ENCODE measurements at places on chromosomes 6 and 20.

- DNase-seq = peak; percentile 78
Measured at GRCh38 chr6:42929821-42930360, 611 bp downstream of the CNPY3 start.

GRCh38 chr20:21528870-21529269, 15.0 kb upstream of the NKX2-2 start:
- no peak for DNase-seq

- DNase-seq = no peak
Measured at GRCh38 chr6:1240766-1241318, 71.1 kb upstream of the FOXQ1 start.

- DNase-seq = no peak
Measured at GRCh38 chr6:36374194-36374593, 13.3 kb downstream of the ETV7 start.

- peak; percentile 71 for DNase-seq
Measured at GRCh38 chr6:3226481-3227362, 731 bp downstream of the TUBB2B start.

- DNase-seq = no peak
Measured at GRCh38 chr6:108676555-108676954, 115.8 kb downstream of the FOXO3 start.

DNA sequence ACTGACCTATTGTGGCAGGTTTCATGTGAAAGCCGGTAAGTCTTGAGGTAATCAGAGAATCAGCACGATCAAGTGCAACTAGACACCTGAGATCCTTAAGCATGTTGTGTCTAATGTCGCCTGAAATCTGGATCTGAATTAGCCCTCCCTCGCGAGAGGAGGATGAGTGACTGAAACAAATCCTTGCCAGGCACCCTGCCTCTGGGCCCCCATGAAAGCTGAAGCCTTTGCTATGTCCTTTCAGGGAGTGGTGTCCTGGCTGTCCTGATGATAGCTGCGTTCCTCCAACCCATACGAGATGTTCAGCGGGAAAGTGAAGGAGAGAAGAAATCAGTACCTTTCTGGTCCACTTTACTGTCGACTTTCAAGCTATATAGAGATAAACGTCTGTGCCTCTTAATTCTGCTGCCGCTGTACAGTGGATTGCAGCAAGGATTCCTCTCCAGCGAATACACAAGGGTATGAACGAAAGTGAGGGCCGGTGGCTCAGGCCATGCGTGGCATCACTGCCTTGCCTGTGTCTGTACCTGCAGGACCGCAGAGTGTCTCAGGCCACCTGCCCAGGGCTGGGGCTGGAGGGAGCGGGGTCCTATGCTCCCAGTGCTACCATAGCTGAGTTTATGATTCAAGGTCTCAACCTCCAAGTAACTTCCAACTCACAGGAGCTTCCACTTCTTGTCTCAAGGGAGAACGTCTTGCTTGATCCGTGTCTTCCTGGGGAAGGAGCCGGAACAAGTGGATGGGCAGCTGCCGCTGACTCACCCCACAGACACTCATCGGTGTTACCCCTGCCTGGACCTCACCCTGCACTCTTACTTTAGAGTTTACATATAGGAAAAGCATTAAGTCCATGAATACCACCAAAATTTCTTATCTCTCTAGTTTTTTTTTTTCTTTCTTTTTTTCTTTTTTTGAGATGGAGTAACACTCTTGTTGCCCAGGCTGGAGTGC, 12.8 kb downstream of the UNC93A start:
- DNase-seq = no peak

DNA sequence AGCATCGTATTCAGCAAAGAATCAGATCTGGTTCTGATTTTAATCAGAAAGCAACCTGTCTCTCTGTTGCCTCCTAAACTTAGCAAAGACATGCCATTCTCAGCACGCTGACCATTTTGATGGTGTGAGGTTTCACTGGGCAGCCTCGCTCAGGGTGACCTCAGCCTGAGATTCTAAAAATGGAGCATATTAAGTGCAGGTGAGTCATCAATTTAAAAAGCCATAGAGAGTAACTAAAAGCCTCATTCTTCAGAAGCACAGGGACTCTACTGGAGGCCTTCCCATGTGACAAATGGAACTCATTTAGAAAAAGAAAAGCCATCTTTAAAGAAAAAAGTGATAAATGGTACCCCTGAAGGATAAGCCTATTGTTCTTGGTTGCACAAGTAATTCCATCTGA, 91.3 kb downstream of the FILIP1 start:
- DNase-seq = peak; percentile 48

DNA sequence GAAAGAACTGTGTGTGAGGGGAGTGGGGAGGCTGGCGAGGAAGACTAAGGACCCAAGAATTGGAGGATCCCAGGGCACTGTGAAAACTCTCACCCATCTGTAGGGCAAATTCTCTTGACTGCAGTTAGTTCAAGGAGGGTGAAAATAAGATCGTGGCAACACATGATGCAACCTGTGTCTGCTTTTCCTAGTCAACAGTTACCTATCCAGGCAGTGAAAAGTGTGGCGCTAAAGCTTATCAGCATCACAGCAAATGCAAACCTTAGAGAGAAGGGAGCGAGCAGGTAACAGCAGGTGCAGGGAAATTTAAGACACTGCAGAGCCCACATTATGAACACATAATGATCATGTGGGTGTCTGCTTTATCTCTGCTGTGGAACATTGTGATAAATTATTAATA, 97.7 kb upstream of the SGK1 start:
- DNase-seq = no peak

DNA sequence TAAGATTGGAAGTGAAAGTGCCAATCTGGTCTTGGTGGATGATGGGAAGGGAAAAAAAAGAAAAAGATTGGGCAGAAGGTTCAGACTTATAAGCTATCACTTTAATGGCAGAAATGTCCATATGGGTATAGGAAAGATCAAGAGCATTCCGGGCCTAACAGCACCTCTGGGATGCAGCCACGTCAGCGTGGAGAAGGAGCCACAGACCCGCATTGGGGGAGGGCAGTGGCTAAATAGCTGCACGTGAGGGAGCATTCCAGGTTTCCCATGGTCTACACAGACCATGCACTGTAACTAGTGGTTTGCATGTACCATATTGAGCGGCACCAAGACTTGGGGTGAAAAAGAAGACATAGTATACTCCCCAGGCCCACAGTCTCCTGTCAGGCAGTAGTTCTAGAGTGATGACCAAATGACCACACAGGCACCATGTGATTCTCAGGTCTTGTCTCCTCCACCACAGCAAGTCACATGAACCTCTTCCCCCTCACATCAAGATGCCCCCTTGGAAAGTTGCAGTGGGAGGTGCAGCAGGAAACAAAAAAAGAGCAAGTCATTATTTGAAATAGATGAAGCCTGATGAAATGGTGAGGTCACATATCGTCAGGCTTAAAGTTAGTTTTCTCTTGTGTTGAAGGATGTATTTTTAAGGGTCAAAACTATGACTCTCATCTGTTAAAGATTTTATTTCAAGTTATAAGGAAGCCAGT, 94.4 kb upstream of the TNFAIP3 start:
- DNase-seq = no peak

- no peak for DNase-seq
Measured at GRCh38 chr6:154848580-154848979, 115.4 kb downstream of the SCAF8 start.

DNA sequence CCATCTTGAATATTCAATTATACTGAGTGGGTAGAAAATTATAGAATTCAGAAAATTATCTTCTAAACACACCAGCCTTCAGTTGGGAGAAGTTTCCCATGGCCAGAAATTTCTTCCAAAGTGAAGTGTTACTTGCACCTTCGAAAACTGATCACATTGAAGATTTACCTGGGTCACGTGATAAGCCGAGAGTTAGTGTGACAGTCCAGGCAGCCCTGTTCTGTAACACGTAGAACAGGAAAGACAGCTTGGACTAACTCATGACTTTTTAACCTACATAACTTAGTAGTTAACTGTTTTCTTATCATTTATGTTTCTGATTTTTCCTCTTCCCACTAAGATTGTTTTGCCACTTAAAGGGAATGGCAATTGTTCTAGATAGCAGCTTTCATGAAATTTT, 118.3 kb upstream of the MTHFD1L start:
- no peak for DNase-seq

GRCh38 chr6:163335671-163336545, 78.6 kb upstream of the QKI start:
- peak; percentile 84 for DNase-seq

DNA sequence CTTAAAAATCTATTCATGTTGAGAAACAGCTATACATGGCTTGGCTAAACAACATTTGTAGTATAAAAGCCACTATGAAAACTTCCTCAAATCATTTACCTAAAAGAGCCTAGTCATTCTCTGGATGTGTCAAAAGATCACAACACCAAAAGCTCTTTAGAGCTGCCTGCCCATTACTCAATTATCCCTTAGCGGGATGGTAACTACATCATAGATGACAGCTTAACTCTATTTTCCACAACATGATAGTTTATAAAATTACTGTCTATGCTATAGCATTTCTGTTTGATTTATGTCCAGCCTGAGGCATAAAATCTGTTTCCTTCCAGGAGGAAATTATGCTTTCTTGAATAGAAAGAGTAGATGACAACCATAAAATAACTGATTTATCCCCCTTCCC, 777.6 kb upstream of the HS3ST5 start:
- DNase-seq = no peak

GRCh38 chr20:20317195-20317594, 50.7 kb upstream of the INSM1 start:
- DNase-seq = peak; percentile 56

DNA sequence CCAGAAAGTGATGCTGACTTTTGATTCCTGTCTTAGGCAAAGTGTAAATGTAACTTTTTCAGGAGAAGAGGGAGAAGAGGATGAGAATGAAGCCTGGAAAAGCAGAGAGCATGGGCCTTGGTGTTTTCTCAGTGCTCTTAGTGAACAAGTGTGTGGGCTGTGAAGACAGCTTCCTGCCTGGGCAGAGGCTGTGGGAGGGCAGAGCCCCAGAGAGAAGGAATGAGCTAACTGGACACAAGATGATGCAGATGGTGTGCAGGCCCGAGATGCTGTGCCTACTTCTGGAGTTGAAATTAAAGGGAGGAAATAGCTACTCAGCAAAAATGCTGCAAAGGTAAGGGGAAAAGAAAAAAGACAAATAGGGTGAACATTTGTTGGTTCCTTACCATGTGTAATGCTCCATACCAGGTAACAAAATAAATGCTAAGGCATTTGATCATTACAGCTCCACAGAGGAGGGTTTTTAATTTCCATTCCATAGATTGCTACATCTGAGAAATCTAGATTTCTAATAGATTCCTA, 87.0 kb upstream of the CEP162 start:
- no peak for DNase-seq

All from right hindlimb (tissue), 1 donor.